ENCODE measurements at places on chromosomes 6 and 20.

GRCh38 chr20:17624551-17625245, 54.8 kb downstream of the DSTN start:
- DNase-seq, result no peak

GRCh38 chr6:168238159-168238909, 81.2 kb downstream of the DACT2 start:
- no peak for DNase-seq

DNA sequence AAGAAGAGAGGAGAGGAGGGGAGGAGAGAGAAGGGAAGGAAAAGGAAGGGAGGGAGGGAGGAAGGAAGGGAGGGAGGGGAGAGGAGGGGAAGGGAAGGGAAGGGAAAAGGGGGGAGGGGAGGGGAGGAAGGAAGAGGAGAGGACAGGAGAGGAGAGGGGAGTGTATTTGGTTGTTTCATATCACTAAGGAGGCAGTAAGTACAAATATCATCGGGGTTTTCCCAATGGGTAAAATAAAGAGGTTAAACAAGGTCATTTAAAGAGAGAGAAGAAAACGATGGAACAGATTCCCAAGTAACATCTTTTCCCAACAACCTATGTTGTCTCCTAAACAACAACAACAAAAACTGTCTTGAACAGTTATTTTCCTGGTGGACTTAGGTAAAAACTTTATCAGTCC, 43.6 kb downstream of the MBOAT1 start:
- no peak for DNase-seq

DNA sequence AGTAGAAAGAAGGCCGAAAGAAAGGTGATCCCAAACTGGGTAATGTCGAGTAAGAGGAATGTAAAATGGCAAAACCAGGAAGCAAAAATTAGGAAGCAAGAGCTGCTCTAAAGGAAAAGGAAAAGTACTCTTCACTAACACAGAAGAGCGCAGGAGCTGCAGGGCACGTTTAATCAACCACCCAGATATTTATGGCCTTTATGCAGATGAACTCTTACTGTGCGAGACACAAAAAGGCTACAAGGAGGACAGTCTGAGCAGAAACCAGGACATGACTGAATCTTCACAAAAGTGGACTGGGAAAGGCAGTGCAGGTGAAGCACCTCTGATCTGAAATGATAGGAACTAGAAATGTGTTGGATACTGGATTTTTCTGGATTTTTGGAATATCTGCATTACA, 15.2 kb upstream of the PRR18 start:
- no peak for DNase-seq

DNA sequence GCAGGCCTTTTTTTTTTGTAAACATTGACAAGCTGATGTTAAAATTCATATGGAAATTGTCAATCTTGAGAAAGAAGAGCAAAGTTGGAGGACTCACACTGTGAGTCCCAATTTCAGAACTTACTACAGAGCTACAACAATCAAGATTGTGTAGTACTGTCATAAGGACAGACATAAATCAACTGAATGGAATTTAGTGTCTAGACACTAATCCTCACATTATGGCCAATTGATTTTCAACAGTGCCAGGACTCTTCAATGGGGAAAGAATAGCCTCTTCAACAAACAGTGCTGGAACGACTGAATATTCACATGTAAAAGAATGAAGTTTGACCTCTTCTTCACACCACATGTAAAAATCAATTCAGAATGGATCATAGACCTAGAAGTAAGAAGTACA, 60.8 kb downstream of the TGM2 start:
- DNase-seq, result no peak

- peak; percentile 71 for DNase-seq
These were observed 55.9 kb upstream of the RREB1 start for GRCh38 chr6:7051780-7052442.

DNA sequence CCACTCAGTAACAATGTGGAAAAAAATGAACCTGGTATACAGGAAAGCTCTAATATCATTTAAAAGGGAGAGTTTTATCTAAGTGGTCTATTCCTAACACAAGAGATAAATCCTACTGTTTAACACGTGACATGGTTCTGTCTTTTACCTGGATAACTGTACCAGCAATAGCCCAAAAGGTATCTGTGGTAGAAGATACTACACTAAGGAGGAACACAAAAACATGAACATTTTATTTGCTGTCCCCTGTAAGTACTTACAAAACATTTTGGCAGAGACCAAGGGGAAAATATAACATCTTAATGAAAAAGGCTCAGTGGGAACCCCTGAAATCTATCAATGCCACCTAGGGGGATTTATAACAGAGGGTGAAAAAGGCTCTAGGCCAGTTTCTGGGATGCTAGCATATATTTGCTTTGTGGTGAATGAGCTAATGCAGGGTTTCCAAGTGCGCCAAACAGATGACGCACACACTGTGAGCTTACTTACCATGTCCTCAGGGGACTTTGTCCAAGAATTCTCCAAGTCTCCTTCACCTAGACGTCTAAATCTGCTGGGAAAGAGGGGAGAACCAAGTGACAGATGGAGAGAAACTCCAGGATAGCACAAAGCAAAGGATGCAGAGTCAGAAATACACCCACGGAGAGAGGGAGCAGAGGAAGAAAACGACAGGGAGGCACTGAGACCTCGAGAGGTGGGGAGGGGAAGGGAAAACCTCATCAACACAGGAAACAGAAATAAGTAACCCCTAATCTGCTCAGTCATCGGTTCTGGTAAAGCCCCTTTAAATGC, 147.9 kb upstream of the PRND start:
- no peak for DNase-seq

DNA sequence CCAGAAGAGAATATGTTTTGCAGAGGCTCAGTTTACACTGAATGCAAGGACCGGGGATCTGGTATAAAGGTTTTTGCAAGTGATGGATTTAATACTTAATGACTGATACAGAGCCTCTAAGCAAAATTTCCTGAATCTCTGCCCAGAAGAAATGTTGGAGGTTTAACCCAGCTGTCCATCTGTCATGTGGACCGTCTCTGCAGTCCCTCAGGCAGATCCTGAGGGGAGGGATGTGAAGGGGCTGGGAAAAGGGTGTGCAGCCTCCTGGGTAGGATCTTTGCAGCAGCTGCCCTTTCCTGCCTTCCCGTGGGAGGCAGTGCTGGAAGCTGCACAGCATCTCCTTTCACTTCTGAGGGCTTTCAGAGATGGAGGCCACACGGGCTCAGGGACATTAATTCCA, 207.0 kb downstream of the SLC24A3 start:
- DNase-seq, result no peak

DNA sequence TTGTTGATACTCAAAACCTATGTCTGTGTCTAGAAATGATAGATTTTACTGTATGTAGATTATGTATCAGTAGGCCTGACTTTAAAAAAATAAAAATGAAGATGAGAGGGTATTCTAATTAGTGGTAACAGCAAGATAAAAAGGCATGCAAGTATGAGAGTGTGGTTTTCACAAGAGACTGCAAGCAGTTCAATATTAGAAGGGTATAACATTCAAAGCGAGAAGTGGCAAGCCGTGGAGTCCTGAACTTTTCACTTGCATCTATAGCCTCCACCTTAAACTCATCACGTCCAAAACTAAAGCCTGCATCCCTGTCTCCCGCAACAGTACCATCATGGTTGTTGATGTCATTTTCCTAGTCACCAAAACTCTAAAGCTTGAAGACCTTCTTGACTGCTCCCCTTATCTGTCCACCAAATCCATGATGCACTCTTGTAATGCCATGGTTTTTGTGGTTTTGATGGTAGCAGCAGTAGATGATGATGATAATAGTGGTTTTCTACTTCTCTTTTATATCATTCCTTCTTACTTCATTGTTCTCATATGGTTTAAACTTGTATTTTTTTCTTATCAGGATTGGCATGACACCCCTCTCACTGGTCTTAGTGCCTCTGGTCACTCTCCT, 9.2 kb upstream of the CGA start:
- no peak for DNase-seq

- no peak for DNase-seq
These were observed 3.0 kb downstream of the BAK1 start for GRCh38 chr6:33577106-33577535.

DNA sequence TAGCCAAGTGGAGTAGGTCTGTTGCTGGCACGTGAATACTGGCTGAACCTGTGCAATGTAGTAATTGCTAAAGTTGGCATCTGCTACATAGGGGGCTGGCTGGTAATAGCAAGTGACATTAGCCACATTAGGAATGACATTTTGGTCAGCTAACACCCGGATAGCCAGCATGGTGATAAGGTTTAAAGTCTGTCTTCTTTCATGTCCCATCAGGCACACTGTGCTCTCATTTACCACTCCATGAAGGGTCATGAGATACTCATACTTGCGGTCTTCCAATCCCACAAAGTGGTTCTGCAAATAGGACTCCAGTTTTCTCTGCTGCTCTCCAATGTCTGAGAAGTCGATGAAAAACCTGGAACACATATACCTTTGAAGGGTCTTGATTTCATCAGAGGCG, 2.8 kb downstream of the TENT5A start:
- peak; percentile 30 for DNase-seq

Measured in erythroblast (primary cell).